ENCODE measurements at places on chromosomes 16 and 17. TPM values are rescaled to one million over a fixed set of nuclear protein-coding genes. Genes with fewer than 3 reads are reported as not detected.

The BCAR1 gene
- total RNA-seq: 125 TPM

The SPNS3 gene
- 0.19 TPM for total RNA-seq

The APOBR gene
- 2.5 TPM for total RNA-seq

The ABCC3 gene
- total RNA-seq: 54.9 TPM

Measured in aorta (tissue), 5 donors.